ENCODE measurements at places on chromosomes 12 and 14.

GRCh38 chr12:124774054-124774461 lies 89.6 kb downstream of the SCARB1 start:
- no peak for DNase-seq

- no peak for DNase-seq
These were observed 6.6 kb downstream of the PLBD1 start for GRCh38 chr12:14560904-14561574.

- DNase-seq: no peak
These were observed 128.9 kb downstream of the CCER1 start for GRCh38 chr12:90826036-90826435.

DNA sequence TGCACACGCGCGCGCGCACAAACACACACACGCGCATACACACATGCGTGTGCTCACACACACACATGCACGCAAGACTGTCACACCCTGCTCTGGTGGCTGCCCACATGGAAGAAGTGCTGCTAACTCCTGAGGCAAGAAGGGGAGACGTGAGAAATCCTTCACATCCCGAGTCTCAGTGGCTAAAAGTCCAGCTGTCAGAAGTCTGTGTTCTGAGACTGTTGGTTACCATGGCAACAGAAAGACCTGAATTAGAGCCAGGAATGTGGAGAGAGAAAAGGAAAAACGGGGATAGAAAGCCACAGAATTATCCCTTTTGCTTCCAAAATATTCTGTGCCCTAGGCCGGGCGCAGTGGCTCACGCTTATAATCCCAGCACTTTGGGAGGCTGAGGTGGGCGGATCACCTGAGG lies 71.2 kb downstream of the PPFIBP1 start:
- no peak for DNase-seq

DNA sequence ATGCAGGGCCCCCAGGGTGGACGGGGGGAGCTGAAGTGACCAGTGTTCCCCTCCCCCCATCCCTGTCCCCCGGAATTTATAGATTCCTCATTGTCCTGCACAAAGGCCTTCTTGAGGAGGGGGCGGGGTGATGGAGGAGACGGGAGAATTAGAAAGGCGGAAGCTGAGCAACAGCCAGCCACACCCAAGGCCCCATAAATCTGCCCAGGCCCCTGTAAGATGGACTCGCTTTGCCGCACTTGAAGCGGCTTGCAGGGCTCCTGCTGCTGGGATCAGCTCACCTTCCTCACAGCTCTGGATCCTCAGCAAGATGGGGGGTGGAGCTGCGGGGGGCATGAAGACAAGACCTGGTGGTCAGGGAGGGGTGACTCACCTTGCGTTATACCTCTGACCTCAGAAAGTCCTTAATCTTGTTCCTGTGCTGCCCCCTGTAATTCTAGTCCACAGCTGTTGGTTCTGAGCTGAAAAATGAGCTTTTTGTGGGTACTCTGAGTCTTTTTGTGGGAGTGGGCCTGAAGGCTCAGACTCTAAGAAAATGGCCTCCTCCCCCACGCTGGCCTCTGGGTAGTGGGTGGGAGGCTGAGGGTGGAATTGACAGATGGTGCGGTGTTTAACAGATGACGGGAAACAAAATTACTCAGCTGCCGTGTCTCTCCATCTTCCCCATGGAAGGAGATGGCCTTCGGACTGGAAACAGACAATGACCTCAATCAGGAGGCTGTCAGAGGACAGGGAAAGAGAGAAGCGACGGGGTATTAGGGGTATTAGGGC lies 15.8 kb upstream of the ANKRD33 start:
- DNase-seq: no peak

- DNase-seq: no peak
These were observed 14.6 kb upstream of the FOS start for GRCh38 chr14:75264036-75264435.

- DNase-seq: no peak
These were observed 63.8 kb downstream of the SUSD6 start for GRCh38 chr14:69675245-69675583.

DNA sequence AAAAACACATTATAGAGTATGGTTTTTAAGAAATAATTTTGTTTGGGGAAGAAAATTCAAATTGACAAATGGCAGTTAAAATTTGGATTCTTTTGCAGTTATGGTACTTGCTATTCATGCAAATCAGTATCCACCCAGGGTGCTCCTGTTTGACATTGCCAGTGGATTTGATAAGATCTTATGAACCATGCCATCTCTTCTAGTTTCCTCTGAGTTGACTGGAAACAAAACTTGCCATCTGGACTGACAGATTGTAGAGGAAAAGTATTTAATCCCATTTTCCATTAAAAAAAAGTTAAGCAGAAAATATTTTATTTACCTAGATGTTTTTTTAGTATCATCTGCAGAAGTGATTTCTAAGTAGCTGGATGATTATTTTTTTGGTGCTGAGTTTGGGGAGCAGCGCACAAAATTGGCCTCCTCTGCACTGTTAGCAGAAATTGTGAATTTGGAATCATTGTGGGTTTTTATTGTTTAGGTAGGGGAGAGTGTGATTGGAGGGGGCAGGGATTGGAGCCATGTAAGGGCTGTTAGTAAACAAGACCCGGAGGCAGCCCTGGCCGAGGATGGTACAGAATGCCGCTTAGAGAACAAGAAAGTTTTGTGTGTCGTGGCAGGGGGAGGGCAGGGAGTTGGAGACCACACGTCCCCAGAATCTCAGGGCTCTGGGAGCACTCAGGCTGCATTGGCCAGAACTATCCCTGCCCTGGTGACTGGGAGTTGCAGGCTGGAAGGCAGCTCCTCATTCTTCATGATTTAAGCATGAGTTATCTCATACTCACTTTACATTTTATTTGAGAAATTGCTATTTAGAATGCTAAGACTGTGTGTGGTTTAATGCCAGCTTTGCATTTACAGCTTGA lies 56.6 kb downstream of the WDR20 start:
- no peak for DNase-seq

DNA sequence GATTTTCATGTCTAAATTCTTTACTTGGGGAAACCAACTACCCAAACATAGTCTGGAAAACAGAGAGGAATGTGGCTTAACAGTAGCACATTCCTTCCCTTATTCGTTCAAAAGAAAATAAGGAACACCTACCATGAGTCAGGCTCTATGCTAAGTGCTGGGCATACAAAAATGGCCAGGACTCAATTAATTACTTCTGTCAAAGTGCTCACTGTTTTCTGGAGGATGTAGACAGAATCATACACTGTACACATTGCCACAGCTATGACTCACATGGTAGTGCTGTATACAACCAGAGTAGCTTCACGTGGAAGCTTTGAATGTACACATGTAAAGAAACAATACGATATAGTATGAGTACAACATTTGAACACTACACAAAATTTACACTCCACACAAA lies 50.1 kb downstream of the SLC25A21 start:
- no peak for DNase-seq

DNA sequence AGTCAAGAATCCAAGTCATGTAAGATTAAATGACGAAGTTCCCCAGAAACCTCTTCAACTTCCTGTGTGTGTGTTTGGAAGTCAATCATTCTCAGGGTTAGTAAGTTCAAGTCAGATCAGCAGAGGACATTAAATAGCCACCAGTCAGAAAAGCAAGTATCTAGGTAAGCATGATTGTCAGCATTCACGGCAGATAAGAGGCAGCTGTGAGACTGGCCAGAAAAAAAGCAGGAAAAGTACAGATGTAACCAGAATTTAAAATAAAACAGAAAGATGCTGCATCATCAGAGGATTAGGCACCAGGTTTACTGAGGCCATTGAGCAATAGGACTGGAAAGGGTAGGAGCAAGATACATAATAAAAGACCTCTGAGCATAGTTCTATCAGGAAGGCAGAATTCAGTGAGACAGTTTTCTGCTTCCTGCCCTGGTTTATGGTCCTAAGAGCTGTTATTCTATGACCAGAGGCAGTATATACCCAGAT lies 606.9 kb downstream of the FSCB start:
- DNase-seq: no peak

GRCh38 chr12:52149182-52149641 lies 42.6 kb downstream of the KRT80 start:
- no peak for DNase-seq

DNA sequence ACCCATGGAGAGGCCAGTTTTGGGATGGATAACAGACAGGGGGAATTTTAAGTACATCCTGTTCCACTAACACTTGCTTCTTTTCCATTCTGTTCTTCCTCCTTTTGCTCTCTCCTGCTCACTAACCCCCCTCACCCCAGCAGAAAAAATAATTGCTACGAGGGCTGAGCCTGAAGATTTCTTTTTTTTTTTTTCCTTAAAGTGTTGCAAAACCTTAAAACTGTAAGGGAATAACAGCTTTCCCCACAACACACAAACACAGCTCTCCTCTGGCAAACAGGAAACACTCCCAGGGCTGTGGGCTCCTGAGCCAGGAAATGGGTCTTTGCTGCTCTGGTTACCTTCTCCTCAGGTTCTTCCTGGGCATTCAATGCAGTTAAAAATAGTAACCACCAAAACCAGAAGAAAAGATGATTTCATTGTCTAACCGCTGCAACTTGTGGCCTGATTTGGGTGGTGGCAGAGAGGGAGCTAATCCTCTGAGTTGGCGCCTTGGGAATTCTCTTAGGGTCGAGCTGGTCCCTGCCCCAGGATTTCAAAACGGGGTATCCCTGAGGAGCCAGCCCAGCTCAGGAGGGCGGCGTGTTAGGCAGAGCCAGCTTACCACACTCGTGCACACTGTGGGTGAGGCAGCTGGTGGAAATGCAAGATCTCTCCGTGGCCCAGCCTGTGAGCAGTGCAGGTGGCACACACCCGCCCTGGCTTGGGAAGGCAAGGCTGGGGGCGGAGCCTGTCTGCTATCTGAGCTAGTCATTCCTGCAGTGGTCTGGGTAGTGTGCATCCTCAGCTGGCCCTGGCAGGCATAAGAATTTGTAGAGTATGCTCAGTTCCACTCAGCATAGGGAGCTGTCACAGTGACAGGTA lies 17.1 kb upstream of the EMP1 start:
- DNase-seq: peak; percentile 78

GRCh38 chr12:86241600-86241999 lies 14.6 kb downstream of the MGAT4C start:
- no peak for DNase-seq

GRCh38 chr12:86729739-86730138 lies 473.5 kb upstream of the MGAT4C start:
- no peak for DNase-seq

DNA sequence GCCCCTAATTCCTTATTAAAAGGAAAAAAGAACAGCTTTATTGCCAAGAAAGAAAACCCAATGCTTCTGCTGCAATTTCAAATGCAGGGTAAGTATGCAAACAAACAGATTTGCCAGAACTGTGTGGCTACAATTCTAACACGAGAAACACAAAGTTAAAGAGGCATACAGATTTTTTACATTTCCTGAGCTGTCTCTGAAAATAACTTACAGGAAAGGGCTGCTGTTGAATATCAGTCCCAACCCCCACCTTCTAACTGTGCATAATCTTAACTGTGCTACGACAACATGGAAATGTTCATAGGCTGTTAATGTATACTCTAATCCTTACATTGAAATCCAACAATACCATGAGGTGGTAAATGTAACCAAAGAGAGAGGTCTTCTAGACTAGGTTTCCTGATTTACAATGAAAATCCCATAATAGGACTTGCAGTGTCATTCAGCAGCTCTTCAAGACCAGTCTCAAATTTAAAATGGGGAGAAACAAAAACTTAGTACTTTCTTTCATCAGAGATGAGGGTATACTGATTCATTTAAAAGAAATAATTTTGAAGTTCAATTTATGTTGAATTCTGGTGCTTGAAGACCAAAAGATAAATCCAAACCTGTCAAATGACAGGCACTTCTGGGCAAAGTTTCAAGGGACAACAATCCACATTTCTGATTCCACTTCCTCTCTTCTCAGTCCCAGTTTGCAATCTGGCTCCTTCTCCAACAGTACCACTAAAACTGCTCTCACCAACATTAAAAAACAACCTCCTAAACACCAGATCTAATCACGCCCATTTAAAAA lies 14.4 kb downstream of the FGD6 start:
- no peak for DNase-seq

DNA sequence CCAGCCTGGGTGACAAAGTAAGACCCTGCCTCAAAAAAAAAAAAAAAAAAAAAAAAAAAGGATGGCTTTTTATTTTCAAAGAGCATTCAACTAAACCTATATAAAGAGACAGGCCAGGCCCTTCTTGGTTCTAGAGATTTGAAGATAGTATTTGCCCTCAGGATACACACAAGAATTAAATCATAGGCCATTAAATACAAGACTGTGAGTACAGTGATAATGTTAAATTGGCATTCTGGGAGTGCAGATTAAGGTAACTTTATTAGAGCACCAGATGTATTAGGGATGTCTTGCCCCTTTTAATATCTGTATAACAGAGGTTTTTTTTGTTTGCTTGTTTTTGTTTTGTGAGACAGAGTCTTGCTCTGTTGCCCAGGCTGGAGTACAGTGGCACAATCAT lies 61.3 kb downstream of the ATF7IP start:
- DNase-seq: no peak

GRCh38 chr14:94127330-94127729 lies 2.1 kb downstream of the IFI27L2 start:
- DNase-seq: no peak
